Anterior cingulate cortex (tissue), 58 donors: ENCODE measurements at places on chromosomes 5 and 9.

GRCh38 chr9:82088591-82088990, 100.0 kb downstream of the SPATA31D1 start:
- DNase-seq, result no peak

DNA sequence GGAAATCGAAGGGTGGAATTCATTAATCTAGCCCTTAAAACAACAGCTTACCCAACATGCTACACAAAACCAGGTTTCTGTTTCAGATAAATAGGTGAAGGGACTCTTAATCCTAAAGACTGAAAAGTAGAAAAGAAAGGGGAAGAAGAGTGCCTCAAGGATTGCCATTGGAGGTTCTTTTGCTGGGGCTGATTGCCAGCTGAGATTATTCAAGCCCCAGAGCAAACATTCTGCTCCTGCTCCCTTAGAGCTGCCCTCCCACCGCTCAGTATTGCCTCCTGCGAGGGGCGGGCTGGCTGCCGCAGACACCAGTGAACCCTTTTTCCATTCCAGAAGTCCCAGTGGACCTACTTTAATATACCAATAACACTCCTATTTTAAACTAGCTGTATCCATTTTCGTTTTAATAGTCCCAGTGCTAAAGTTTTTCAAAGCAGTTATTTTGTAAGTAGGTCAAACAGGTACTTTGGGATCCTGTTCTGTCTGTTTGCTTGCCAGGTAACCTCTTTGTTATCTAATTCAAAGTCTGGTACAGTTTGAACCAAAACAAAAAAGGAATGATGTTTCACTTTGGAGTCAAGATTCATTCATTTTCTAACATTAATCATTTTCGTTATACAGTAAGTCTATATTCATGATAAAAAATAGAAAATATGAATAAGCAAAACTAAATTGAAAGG, 38.6 kb downstream of the HMGCS1 start:
- no peak for DNase-seq

- DNase-seq, result no peak
These were observed 316.3 kb upstream of the POU5F2 start for GRCh38 chr5:94057655-94058054.

- DNase-seq, result no peak
These were observed 474.7 kb downstream of the DIRAS2 start for GRCh38 chr9:90167914-90168313.

DNA sequence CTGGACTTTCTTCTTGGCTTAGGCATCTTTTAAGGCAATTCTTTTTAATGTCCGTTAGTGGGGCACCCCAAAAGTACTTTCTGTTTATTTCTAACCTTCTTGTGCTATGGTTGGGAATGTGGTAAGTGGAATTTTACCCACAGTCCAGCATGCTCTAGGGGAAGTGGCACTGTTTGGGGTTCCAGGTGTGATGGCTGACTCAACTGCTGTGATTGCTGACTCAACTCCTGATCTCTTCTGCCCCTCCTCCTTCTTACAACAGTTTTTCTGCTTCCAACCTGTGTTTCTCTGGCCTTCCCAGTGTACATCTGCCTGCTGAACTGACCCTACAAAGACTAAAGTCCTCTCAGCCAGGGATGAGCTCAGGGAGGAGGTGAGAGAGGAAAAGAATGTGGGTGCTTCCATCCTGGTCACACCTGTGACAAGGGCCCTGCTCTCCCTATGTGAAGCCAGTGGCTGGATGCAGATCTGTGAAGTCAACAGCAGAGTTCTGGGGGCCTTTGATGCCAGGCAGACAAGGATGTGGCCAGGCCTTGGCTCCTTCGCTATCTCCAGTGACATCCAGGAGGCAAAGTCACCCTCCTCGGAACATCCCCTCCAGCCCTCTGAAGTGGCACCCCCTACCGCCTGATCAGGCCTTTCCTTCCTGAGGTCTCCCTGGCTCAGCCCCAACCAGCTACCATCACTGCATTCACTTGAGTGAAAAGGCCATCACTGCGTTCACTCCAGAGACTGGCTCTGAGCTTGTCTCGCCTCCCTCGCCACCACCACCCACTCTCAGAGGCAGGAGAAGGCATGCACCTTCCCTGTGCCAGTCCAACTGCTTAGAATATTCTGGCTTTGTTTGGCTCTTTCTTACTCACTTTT, 72.2 kb downstream of the C5orf15 start:
- no peak for DNase-seq

DNA sequence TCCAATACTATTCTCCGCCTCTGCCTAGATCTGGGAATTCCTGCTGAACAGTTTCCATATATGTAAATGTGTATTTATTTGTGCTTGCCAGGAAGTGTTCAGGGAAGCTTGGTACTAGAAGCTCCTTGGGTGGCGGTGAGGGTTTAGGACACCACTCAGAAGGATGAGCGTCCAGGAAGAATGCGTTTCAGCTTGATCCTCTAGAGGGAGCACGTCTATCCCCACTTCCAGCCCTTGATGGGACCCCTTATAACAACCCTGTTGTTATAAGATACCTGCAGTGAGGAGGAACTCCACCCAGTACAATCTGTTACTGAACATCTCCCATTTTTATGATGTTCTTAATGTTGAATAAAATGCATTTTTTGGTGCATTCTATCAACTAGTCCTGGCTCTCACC, 88.9 kb downstream of the CYFIP2 start:
- DNase-seq, result no peak

DNA sequence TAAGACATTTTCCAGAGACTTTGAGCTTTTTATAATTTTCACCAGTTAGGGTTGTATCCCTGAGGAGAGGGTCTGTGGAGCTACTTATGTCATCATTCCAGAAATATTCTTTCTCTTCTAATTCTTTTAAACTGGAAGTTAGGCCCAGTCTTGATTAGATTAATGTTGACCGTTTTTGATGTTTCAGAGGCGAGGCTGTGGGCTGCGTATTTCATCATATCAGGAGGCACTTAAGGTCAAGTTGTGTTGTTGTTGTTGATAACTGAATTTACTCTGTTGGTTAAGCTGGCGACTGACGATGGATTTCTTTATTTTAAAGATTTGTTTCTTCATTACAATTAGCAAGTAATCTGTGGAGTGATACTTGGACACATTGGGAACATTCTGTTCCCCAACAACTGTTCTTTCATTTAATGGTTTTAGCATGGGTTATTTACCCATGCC, 20.1 kb downstream of the IPO11 start:
- DNase-seq, result no peak

- no peak for DNase-seq
These were observed 125.4 kb upstream of the ADAMTS16 start for GRCh38 chr5:5014586-5015235.

- no peak for DNase-seq
These were observed 98.5 kb upstream of the ABCA1 start for GRCh38 chr9:105026451-105026850.

GRCh38 chr9:4774209-4774608, 18.5 kb upstream of the RCL1 start:
- no peak for DNase-seq

- no peak for DNase-seq
These were observed 13.5 kb downstream of the PCAT7 start for GRCh38 chr9:94568250-94568889.

DNA sequence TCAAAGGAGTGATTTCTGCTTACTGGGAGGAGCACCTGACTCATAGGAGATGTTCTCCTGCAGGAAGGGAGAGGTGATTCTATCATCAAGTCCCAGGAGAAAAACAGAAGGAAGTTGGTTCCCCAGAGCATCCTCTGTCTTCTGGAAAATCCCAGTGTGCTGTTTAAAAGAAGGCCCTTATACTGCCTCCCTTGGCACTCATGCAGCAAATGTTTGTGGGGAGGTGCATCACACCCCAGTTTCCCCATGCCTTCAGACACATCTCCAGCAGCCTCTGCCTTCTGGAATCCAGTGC, 63.1 kb downstream of the PPARGC1B start:
- no peak for DNase-seq

GRCh38 chr9:118595719-118596305, 773.4 kb downstream of the BRINP1 start:
- peak; percentile 26 for DNase-seq

- no peak for DNase-seq
These were observed 79.3 kb downstream of the PTPN3 start for GRCh38 chr9:109418827-109419226.

GRCh38 chr5:66933066-66933465, 263.5 kb downstream of the CD180 start:
- no peak for DNase-seq

DNA sequence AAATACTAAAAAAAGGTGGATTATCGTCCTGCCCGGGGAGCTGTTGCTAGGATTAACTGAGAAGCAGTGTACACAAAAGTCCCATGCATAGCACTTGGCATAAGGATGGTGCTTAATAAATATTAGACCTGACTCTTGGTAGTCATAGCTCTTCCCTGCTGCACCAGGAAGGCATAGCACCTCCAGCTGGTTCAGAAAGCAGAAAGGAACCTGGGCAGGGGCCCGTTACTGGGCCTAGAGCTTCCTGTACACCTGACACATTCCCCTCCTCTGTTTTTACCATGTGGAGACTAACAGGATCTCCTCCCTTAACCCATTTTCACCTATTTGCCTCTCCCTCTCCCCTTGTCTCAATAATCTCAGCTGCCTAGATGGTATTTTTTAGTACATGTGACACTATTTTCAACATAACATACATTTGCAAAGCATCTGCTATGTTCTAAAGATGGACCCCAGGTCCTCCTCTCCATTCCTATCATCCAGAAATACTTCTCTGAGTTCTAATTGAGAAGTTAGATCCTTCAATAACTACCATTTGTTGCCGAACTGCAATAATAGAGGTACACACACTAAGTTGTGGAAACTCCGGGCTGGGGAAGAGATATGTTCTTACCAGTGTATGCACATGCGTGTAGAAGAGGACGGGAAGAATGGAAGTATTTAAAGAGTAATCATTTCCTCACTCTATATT, 3.2 kb upstream of the ANP32B start:
- no peak for DNase-seq

GRCh38 chr5:154059039-154059430, 20.3 kb downstream of the MFAP3 start:
- DNase-seq, result no peak

GRCh38 chr5:1563617-1564181, 39.9 kb upstream of the LPCAT1 start:
- DNase-seq, result no peak

GRCh38 chr5:127909821-127910220, 173.7 kb upstream of the SLC12A2 start:
- DNase-seq, result no peak

DNA sequence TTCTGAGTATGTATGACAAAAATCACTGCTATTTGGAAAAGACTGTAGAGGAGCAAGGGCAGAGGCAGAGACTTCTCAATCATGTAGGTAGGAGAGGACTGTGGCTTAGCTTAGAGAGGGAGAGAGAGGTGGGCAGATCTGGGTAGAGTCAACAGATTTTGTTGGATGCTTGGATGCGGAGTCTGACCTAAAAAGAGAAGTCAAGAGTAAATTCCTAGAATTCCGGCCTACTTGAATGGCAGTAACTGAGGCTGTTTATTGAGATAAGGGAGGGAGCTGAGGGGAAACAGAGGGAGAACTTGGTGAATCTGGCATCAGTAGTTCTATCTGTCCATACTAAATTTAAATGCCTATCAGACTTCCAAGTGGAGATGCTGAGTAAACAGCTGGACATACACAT, 2.4 kb downstream of the TICAM2 start:
- DNase-seq, result no peak

GRCh38 chr5:68749077-68749476, 344.7 kb upstream of the SLC30A5 start:
- DNase-seq, result no peak

DNA sequence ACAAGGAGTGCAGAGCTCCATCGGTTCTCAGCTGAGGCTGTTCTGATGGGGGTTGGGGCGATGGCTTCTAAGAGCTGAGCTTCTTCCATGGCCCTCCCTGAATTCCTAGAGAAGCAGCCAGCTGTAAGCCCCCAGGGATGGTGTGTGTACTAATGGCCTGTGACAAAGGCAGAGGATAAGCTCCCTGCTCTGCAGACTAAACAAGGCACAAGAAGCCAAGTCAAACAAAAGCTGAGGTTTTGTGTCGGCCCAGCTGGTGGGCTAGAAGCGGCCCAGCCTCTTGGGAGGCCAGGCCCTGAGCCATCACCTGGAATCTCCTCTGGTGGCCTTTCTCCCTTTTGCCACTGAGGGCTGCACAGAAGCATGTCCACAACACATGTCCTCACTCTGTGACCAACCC, 75.0 kb upstream of the XPA start:
- DNase-seq, result no peak

- no peak for DNase-seq
These were observed 139.1 kb upstream of the ADRA1B start for GRCh38 chr5:159777049-159777660.

GRCh38 chr9:21002040-21002439, 29.4 kb downstream of the HACD4 start:
- DNase-seq, result no peak

DNA sequence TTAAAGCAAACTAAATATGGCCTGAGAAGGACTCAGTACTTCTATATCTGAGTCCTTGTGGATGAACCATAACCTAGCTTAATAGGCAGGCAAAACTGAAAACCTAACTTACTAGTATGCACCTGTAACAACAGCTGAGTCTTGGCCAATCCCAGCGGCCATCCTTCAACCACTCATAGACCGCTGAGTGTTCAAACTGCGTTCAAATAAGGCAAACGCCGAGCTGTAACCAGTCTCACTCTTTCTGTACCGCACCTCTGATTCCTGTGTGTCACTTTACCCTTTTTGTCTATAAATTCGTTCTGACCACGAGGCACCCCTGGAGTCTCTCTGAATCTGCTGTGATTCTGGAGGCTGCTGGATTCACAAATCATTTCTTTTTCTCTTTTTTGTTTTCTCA, 170.5 kb downstream of the COL23A1 start:
- no peak for DNase-seq

GRCh38 chr9:119963798-119964372, 594.6 kb upstream of the BRINP1 start:
- DNase-seq, result no peak

GRCh38 chr9:3660936-3661335, 135.1 kb upstream of the RFX3 start:
- DNase-seq, result no peak

DNA sequence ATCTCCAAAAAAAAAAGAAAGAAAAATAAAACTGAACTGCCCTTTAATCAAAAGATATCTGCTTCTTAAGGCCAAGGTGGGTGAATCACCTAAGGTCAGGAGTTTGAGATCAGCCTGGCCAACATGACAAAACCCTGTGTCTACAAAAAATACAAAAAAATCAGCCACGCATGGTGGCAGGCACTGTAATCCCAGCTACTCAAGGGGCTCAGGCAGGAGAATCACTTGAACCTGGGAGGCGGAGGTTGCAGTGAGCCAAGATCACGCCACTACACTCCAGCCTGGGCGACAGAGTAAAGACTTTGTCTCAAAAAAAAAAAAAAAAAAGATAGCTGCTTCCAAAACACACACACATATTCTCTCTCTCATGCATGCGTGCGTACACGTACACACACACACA, 17.8 kb downstream of the SCAI start:
- DNase-seq, result no peak

- no peak for DNase-seq
These were observed 158.9 kb downstream of the PCSK5 start for GRCh38 chr9:76049341-76049740.

DNA sequence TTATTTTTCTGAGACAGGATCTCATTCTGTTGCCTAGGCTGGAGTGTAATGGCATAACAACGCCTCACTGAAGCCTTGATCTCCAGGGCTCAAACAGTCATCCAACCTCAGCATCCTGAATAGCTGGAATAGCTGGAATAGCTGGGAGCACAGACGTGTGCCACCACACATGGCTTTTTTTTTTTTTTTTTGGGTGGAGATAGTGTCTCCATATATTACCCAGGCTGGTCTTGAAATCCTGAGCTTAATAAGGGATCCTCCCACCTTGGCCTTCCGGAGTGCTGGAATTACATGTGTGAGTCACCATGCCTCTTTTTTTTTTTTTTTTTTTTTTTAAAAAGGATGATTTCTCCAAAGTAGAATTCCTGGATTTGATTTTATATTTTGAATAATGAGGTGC, 60.7 kb downstream of the NSD1 start:
- DNase-seq, result no peak

GRCh38 chr9:32010322-32010721, 374.1 kb upstream of the ACO1 start:
- DNase-seq, result no peak
